ENCODE measurements at places on chromosomes 3 and 15. TPM values are rescaled to one million over a fixed set of nuclear protein-coding genes. Genes with fewer than 3 reads are reported as not detected.

GRCh38 chr3:159821110-159821509 lies 167.5 kb upstream of the IL12A start:
- no peak overlapping the region for H3K27ac ChIP-seq
- no peaks in the 10 kb centered on the region for H3K27me3 ChIP-seq
- peaks cover 24% of the 10 kb centered on the region for H3K4me1 ChIP-seq
- DNase-seq, result no peak

Gene C3orf85
- not detected for total RNA-seq

DNA sequence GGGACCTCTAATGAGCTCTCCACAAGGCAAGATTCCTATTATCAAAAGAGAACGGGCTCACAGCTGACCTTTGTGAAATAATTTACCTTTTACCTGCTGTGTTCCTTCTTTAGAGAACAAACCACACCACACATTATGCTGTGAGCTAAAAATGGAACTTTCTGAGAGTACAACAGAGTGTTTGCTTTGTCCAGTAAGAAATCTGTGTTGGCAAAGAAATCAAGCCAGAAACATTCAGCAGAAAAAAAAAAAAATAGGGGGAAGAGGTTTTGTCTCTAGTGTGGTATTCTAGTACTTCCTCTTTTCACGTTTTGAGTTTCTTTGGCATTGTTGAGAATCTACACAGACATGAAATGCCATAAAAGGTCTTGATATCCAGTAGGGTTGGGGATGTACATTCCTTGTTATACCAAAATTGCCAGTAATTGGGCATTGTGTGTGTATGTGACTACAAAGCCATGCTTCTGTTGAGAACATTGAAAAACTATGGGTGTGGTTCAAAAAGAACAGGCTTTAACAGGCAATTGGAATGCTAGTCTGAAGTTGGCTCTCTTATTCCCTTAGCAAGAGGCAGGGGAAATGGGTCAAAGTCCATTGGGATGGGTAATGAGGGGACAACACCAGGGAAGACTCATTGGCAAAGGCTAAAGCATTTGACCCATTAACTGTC lies 273.5 kb downstream of the NEK10 start:
- 0 out of 2 replicates have a peak, but pooled peaks cover 5% of the 10 kb centered on the region for H3K4me1 ChIP-seq
- H3K27me3 ChIP-seq, result no peaks in the 10 kb centered on the region
- H3K36me3 ChIP-seq, result no peaks in the 10 kb centered on the region
- DNase-seq, result peak; percentile 6

Gene FBXO40
- total RNA-seq, result not detected

DNA sequence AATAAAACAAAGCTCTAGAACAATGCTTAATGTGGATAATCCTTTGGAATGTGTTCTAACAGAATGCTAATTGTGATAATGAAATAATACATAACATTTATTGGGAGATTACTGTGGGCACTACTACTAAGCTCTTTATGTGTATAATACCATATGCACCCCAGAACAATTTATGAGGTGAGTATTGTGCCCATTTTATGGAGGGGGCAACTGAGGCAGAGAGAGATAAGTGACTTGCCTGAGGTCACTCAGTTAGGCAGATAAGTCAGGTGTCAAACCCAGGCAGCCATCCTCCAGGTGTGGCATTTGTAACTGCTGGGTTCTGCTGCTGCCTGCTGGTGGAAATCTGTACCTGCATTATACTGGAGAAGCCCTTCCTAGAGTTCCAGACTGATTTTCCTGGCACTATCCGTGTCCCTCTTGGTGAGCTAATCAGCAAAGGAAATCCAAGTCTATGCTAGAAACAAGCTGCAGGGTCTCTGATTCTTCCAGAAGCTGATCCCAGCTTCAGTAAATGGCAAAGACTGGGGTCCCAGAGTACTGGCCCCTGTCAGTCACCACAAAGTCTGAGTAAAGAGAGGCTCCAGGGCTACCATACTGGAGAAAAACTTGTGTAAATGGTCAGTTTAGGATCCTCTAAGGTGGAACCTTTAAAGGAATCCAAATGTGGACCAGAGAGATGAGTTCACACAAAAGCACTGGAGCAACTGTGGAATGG lies 22.6 kb upstream of the RBP1 start:
- H3K27ac ChIP-seq, result no peak overlapping the region
- no peaks in the 10 kb centered on the region for H3K36me3 ChIP-seq
- no peaks in the 10 kb centered on the region for H3K27me3 ChIP-seq
- peak; percentile 55 for DNase-seq
- H3K4me3 ChIP-seq, result no peak overlapping the region

All from GM23248 (cell line).